ENCODE measurements at places on chromosomes 7 and 10.

DNA sequence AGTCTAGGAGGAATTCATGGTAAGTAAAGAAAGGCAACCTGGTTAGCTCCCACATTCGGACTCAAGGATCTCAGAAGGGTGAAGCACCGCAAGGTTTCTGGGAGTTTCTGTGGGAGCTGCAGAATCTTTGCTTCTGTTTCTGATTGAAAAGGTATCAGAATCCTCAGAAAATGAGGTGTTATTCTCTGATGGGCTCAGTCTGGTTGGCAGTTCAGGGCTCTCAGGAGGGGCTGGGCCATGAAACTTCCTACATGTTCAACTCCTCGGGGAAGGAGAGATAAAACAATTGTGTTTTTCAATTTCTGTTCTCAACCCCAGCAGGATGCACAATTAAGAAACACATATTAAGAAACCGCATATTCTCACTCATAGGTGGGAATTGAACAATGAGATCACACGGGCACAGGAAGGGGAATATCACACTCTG lies 9.1 kb downstream of the OR2A7 start:
- peak; percentile 64 for DNase-seq

- no peak for DNase-seq
These were observed 88.0 kb upstream of the PRSS58 start for GRCh38 chr7:142345811-142346210.

- peak; percentile 64 for DNase-seq
These were observed 26.3 kb downstream of the SLC26A4 start for GRCh38 chr7:107686816-107687387.

DNA sequence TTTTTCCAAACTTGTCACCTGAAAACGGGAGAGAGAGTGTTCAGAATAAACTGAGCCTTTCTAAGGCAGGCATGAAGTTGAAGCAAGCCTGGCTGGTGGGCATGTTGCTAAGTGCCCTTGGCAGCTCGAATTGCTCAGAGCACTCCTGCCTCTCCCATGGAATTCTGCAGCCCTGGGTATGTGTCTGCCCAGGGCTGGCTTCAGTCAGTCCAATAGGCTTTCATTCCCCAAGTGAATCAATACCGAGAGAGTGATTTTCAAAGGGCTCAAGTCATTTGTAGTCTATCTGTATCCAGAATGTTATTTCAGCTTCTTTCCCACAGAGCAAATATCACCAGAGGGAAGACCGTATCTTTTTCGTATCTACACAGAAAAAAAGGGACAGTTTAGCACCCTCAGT lies 415.5 kb upstream of the COBL start:
- no peak for DNase-seq

DNA sequence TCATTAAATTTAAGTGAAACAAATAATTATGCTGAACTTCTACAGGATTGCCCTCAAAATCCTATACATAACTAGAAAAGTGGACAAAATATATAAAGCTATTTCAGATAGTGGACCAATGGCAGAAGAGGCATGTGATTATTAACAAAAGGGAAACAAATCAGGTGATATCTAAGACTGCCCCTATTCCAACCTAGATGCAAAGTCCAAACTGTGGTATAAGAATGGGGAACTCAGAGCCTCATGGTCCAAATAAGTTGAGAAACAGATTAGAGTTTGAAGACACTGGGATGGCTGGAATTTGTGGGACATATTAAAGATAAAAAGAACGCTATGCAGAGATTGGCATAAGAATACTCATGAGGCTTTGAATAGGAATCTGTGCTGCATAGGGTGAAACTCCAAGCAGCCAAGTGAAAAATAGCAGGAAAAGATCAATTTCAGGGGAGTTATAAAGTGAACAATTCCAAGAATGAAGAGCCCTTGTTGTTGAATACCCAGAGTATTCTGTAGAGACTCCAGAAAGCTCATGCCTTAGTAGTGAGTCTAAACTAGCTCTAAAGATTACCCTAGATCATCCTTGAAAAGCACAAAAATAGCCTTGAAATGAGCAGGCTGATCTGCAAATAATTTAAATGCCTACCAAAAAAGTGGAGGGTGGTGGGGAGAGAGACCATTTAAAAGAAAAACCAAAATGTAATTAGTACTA lies 152.4 kb downstream of the IMMP2L start:
- no peak for DNase-seq

DNA sequence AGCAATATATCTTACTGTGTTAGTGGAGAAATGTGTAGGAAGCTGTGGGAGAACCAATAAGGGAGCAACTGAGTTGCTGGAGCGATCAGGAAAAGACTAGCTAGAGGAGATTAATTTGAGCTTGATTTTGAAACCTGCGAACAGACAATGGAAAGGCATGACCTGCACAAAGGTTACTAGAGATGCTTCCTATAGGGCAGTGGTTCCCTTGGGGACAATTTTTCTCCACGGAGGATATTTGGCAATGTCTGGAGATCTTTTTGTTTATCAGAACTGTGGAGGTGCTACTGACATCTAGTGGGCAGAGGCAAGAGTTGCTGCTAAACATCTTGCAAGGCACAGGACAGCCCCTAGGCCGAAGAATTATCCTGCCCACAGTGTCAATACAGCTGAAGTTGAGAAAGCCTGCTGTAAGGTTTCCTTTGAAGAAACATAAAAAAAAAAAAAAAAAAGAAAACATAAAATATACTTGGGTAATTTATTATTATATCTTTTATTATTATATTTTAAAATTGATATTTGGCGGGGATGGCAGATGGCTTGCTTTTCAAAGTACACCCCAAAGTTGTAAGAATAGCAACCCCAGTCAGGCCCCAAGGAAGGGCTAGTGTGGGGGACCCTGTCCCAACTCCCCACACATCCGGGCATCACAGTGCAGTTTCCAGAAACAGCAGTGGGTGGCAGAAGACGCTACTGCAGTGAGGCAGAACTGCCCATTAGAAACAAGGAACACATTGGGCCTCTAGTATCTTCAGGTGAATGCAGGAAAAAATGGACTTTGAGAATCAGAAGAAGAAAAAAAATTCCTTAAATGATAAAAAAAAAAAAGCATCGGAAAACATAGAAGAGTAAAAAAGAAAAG lies 481.6 kb downstream of the SH2D4B start:
- no peak for DNase-seq

GRCh38 chr10:84267503-84268126 lies 22.8 kb downstream of the RGR start:
- DNase-seq: no peak

GRCh38 chr7:143176128-143176527 lies 7.1 kb upstream of the TAS2R39 start:
- no peak for DNase-seq

GRCh38 chr10:7397049-7398035 lies 13.5 kb downstream of the SFMBT2 start:
- DNase-seq: no peak

DNA sequence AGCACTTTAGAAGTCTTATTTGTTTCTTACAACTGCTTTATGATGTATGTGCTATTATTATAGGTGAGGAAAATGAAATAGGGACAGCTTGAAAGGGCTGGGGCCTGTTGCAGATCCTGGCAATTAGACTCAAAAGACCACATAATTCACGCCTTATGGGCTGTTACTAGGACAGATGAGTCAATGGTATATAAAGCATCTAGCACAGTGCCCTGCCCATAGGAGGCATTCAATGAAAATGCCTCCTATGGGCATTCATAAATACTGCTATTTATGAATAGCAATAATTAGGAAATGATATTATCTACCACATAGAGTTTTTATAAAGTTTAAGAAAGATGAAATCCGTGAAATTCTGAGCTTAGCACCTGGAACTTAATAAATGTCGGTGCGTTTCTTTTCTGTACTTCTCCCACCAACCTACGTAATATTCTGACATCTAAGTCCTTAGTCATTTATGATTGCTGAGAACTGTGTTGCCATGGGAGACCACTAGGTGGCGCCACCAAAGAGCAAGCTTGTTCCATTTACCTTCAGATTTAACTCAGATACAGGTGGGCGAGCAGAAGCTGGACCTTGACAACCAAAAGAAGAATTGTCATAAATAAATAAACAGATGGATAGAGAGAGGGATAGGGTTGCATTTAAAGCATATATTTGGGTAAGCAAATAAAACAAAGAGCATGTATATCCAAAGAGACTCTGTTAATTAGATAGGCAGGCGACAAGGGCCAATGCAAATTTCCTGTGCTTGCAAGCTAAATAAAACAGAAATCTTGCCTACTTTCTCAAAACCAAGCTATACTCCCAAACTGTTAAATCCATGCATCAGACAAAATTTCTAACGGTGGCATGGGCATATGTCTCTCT lies 699.9 kb downstream of the INHBA start:
- DNase-seq: peak; percentile 62

- DNase-seq: no peak
These were observed 491.7 kb downstream of the CCSER2 start for GRCh38 chr10:84820120-84820519.

- no peak for DNase-seq
These were observed 19.9 kb upstream of the ATOH7 start for GRCh38 chr10:68251625-68252495.

DNA sequence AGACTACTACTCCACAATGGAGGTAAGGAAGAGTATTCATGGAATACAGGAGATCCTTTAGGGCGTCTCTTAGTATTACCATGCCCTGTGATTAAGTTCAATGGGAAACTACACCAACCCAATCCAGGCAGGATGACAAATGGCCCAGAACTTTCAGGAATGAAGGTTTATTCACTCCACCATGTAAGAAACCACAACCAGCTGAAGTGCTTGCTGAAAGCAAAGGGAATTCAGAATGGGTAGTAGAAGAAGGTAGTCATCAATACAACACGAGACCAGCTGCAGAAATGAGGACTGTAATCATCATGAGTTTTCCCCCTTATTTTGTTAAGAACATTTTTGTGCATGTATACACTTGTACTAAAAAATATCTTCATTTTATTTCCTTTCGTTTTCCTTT lies 76.6 kb downstream of the GPR37 start:
- DNase-seq: no peak

GRCh38 chr10:71889388-71889987 lies 38.4 kb upstream of the PSAP start:
- no peak for DNase-seq

DNA sequence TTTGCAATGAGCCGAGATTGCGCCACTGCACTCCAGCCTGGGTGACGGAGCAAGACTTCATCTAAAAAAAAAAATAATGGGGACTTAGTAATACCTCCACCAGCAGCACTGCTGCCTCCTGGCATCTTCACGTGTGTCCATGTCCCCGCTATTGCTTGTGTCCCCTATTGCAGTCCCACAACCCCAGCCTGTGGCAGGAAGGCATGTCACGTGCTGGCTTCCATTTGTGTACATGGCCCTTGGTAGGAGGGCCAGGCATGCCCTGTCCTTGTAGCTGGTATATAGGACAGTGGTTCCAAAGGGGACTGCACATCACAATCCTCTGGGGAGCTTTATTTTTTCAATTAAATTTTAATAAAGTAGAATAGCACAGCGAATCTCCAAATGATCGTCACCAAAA lies 5.7 kb downstream of the ZNF783 start:
- DNase-seq: no peak

- no peak for DNase-seq
These were observed 63.1 kb downstream of the PYROXD2 start for GRCh38 chr10:98351831-98352402.

DNA sequence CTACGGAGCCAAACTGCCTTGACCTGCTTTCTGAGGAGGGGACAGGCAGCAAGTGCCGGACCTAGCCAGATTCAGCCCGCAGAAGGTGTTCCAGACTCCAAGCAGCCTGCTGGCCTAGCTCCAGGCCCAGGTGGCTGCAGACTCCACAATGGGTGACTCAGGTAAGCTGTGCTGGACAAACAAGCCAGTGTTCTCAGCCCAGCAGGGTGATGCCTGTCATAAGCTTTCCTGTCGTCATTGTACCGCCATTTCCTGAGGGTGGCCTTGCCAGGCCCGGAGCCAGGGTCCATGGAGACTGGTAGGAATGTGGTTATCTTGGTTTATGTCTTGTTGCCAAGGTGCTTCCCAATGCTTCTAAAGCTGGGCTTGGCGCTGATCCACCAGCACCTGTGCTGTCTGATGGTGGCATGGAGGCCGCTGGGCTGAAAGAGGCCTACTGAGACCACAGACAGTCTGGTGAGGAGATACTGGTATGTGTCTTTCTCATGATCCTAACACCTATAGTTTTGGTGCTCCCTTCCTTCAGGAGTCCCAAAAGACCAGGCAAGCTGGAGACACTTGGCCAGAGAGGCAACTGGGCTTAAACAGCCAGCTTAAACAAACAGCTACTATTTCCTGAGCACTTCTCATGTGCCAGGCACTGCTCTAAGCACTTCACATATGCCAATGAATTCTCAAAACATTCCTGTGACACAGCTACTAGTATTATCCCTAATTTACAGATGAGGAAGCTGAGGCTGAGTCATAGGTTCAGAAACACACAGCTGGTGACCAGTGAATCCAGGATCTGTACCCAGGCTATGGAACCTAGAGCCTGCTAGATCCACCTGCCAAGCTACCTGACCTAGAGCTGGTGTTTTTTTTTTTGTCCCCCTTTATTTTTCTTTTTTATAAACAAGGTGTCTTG lies 42.0 kb downstream of the ZC3HC1 start:
- no peak for DNase-seq

DNA sequence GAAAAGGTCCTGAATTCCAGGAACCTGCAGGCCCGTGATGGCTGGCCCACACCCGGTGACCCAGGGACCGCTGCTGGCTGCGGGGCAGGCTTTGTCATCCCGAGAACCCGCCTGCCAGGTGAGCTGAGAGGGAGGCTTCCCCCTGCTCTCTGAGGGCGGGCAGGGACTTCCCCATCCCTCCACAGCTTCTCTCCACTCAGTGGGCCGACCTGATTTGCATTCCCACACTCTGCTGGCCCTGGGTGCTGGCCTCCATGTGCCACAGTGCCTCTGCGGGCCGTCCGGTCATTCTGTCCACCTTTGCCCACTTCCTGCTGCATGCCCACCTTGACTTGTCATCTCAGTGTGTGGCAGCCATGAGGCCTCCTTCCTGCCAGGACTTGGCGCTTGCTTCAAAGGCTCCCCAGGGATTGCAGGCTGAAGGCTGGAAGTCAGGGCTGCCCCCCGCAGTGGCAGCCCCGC lies 35.3 kb downstream of the PALD1 start:
- no peak for DNase-seq

DNA sequence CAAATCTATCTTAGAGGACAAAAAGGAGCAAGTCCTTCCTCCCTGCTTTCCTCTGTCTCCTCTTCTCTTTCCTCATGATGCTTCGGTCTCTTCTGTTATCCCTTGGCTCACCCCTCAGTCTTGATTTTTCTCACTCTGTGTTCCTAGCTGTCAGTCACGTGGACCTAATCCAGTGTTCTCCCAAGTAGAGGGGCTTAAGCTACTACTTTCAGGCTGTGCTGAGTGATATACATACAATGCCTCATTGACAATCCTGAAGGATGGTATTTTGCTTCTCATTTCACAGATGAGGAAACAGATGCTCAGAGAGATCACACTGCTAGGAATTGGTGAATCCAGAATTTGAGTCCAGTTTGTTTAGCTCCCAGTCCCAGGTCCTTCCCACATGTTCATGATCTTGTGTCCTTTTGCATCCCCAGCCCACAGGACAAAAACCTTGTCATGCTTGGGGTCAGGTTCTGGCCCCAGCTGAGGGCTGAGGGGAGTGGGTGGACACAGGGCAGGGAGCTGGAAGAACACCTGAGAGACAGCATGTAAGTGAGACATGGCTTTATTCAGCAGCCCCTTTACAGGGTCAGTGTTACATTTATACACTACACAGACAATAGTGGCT lies 50.5 kb upstream of the KMT2E start:
- DNase-seq: no peak

GRCh38 chr10:32951111-32951510 lies 6.9 kb downstream of the ITGB1 start:
- no peak for DNase-seq

GRCh38 chr10:42637648-42638054 lies 719 bp downstream of the ZNF33B start:
- peak; percentile 92 for DNase-seq

All from esophagus muscularis mucosa (tissue), 4 donors.